ENCODE measurements at places on chromosomes 12 and 14. TPM values are rescaled to one million over a fixed set of nuclear protein-coding genes. Genes with fewer than 3 reads are reported as not detected.

DNA sequence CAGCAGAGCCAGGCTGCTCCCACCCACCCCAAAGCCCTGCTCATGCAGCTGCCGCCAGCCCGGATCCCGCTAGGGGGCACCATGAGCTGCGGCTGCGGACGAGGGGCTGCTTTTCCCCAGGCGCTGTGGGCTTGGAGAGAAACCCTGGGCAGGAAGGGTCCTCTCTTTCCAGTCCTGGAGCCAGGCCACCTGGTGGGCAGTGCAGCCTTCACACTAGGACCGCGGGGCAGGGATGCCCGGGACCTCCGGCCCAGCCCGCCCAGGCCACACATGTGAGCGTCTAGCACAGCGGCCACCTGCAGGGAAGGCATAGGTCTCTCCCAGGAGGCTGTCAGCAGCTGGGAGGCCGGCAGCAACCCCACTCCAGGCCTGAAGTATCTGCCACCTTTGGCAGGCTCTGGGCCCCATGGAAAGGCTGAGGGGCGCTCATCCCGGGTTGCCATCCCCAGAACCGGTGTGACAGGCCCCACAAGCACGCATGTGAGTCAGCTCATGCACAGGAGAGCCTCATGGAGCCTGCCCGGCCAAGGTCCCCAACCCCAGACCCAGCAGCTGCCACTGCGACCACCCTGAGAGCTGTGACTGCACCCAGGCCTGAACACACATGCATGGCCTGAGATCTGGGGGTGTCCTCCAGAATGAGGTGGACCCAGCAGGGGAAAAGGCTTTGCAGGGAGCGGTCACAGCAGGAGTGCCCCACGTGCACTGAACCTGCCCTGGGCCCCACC, 280.0 kb upstream of the RTL1 start:
- H3K36me3 ChIP-seq, result no peaks in the 10 kb centered on the region
- peaks cover 2% of the 10 kb centered on the region for H3K4me1 ChIP-seq
- H3K27me3 ChIP-seq, result peaks cover 3% of the 10 kb centered on the region
- no peak for DNase-seq
- H3K4me3 ChIP-seq, result no peak overlapping the region

The GLT8D2 gene
- not detected for total RNA-seq

GRCh38 chr14:87805315-87805723, 187.7 kb downstream of the GALC start:
- H3K27me3 ChIP-seq, result peaks cover 5% of the 10 kb centered on the region
- no peak overlapping the region for H3K4me3 ChIP-seq
- H3K27ac ChIP-seq, result no peak overlapping the region
- H3K36me3 ChIP-seq, result no peaks in the 10 kb centered on the region

DNA sequence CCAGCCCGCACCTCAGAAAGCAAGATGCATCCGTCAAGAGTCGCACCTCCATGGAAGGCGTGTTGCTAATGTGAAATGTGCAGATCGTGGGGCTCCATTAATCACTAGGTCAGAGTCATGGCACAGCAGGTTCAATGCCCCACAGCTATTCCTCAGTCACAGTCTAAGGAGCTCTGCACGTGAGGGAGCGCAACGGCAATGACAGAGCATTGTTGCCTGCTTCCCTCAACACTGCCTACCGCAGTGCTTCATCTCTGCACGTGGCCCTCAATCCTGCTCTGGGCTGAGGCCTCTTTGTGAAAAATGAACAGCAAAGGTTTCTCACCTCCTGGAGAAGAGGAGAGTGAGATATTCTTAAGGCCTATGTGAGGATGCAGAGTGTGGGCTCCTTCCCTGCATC, 995.2 kb upstream of the TMEM132C start:
- H3K4me3 ChIP-seq, result no peak overlapping the region
- no peaks in the 10 kb centered on the region for H3K36me3 ChIP-seq
- H3K27ac ChIP-seq, result no peak overlapping the region
- no peaks in the 10 kb centered on the region for H3K27me3 ChIP-seq
- H3K4me1 ChIP-seq, result no peaks in the 10 kb centered on the region

The VRTN gene
- total RNA-seq, result not detected

GRCh38 chr12:98516111-98516873, 902 bp downstream of the TMPO start:
- peaks cover 40% of the 10 kb centered on the region for H3K36me3 ChIP-seq
- H3K4me3 ChIP-seq, result peak overlapping the region; percentile 95

The MIA2 gene
- 23.2 TPM for total RNA-seq

DNA sequence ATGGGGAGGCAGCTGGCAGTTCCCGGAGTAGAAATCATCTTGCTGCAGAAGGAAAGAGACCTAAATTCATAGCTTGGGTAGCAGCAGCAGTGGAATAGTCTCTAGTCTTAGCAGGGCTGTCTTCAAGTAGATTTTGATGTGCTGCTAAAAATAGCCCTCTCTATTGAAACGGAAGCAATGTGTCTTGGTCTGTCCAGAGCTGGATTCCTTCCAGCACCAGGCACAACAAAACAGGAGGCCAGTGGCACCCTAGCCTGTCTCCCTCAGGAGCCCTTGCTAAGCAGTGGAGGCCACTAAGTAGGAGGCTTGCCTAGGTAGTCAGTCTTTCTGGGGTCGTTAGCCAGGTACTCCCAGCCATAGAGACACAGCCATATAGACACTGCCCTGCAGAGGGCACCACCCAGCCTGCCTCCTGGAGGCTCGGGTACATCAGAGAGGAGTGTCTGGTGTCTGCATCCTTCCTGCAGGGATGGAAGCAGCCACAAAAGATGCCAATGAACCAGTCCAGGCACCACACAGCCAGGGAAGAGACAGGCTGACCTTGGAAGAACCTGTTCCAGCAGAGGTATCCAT, 97.5 kb downstream of the CRACR2A start:
- H3K27me3 ChIP-seq, result no peaks in the 10 kb centered on the region
- H3K27ac ChIP-seq, result no peak overlapping the region
- H3K4me3 ChIP-seq, result no peak overlapping the region
- DNase-seq, result no peak
- peaks cover 11% of the 10 kb centered on the region for H3K36me3 ChIP-seq

The MANSC4 gene
- not detected for total RNA-seq

GRCh38 chr12:98221243-98221808, 294.1 kb upstream of the TMPO start:
- no peaks in the 10 kb centered on the region for H3K27me3 ChIP-seq
- H3K36me3 ChIP-seq, result no peaks in the 10 kb centered on the region
- H3K27ac ChIP-seq, result no peak overlapping the region
- H3K4me1 ChIP-seq, result no peaks in the 10 kb centered on the region

DNA sequence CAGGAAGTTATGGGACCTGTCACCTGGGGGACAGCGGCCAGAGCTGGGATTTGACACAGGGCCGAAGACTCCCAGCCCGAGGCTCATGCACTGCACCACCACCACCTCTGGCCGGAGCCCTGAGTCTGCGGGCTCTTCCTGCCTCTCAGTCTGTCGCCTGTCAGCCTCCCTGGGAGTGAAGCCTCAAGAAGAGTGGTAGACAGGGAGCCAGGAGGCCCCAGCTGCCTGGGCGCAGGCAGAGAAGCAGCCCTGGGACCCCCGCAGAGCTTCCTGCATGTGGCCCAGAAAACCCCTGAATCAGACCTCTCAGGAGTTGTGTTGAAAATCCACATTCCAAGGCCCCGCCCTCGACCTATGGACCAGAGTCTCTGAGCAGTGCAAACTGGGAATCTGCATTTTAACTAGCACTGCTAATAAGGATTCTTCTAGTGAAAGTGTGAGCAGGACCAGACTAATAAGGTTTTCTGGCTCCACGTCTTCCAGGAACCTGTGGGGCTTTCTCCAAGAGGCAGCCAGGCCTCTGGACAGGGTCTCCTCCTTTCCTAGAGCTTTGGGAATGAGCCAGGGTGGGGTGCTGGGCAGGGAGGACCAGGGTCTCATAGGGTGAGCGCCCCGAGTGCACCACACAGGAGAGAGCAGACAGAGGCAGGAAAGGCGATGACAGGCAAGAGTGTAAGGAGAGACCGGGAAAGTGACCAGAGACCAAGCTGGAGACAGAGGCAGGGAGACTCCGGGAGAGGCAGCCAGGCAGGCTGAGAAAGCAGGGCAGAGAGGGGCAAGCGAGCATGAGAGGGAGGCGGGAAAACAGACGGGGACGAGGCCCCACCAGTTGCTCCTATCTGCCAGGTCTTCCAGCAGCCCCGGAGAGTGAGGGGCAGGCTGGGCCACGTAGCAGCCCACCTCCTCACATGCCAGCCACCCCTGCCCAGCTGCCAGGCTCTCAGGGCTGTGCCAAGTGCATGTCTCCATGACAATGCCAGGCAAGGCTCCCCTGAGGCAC, 112.4 kb downstream of the BCL11B start:
- H3K27me3 ChIP-seq, result no peaks in the 10 kb centered on the region
- no peak for DNase-seq
- H3K27ac ChIP-seq, result no peak overlapping the region
- H3K4me3 ChIP-seq, result no peak overlapping the region
- peaks cover 17% of the 10 kb centered on the region for H3K4me1 ChIP-seq
- peaks cover 9% of the 10 kb centered on the region for H3K36me3 ChIP-seq

The ERP27 gene
- 10.1 TPM for total RNA-seq

DNA sequence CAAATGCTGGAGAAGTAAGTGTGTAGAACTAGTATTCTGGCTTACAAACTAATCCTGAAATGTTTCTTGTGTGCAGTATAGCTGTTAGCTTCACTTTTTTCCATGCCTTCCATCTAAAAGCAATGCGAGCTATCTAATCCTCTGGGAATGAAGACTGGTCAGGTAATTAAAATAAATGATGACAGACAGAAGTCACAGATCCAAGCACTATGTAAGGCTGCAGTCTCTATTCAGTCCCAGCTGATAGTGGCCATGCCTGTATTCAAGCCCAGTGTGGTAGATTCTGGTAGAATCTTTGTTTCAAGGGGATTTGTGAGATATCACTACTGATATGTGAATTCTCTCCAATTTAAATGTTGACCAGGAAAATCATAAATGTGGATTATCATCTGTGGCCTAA, 637.2 kb downstream of the TMTC2 start:
- H3K27me3 ChIP-seq, result no peaks in the 10 kb centered on the region
- H3K4me3 ChIP-seq, result no peak overlapping the region
- no peak overlapping the region for H3K27ac ChIP-seq
- H3K36me3 ChIP-seq, result no peaks in the 10 kb centered on the region
- no peak for DNase-seq
- H3K4me1 ChIP-seq, result no peaks in the 10 kb centered on the region

- peaks cover 4% of the 10 kb centered on the region for H3K4me1 ChIP-seq
- no peak for DNase-seq
- H3K36me3 ChIP-seq, result no peaks in the 10 kb centered on the region
- H3K4me3 ChIP-seq, result no peak overlapping the region
- peaks cover 6% of the 10 kb centered on the region for H3K27me3 ChIP-seq
- H3K27ac ChIP-seq, result no peak overlapping the region
These were observed 91.9 kb downstream of the SLC24A4 start for GRCh38 chr14:92414690-92415445.

DNA sequence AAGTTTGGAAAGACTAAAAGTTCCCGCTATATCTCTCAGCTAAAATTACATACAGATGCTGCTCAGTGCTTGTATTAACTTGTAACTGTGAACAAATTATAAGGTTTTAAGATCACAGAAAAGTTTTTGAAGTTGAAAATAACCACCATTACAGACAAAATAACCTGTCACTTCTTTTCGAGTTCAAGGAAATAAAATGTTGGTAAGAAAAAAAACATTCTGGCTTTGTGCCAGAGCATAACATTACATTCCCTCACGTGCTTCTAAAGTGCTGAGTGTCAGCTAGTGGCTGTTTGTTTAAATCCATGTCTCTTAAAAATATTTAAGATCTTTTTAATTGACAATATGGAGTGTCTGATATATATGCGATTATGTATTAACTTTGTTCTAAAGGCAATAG, 27.2 kb upstream of the ADAMTS20 start:
- H3K4me3 ChIP-seq, result no peak overlapping the region
- H3K27ac ChIP-seq, result no peak overlapping the region
- H3K4me1 ChIP-seq, result no peaks in the 10 kb centered on the region
- DNase-seq, result no peak

- no peak for DNase-seq
- H3K36me3 ChIP-seq, result no peaks in the 10 kb centered on the region
- H3K27me3 ChIP-seq, result peaks cover 3% of the 10 kb centered on the region
These were observed 26.3 kb upstream of the TCP11L2 start for GRCh38 chr12:106276032-106276740.

The MMP19 gene
- 1.7 TPM for total RNA-seq

The PMCH gene
- total RNA-seq, result not detected

DNA sequence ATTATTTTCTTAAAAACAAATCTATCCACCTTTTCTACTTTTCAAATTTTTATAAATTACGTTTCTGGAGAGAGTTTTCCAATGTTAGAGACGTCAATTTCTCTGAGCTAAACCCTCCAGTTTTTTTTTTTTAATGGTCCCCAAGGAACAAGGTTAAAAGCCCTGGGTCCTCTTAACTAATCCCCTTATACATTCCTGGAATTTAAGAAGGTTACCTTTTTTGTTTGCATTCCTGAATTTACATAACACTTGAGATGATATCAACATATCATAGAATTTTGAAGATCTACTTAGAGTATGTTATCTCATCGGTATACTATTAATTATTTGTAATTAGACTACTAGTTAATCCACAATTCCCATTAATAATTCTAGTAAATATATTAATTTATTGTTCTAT, 662.2 kb upstream of the LRFN5 start:
- H3K36me3 ChIP-seq, result no peaks in the 10 kb centered on the region
- no peaks in the 10 kb centered on the region for H3K27me3 ChIP-seq
- H3K4me1 ChIP-seq, result no peaks in the 10 kb centered on the region
- H3K27ac ChIP-seq, result no peak overlapping the region

DNA sequence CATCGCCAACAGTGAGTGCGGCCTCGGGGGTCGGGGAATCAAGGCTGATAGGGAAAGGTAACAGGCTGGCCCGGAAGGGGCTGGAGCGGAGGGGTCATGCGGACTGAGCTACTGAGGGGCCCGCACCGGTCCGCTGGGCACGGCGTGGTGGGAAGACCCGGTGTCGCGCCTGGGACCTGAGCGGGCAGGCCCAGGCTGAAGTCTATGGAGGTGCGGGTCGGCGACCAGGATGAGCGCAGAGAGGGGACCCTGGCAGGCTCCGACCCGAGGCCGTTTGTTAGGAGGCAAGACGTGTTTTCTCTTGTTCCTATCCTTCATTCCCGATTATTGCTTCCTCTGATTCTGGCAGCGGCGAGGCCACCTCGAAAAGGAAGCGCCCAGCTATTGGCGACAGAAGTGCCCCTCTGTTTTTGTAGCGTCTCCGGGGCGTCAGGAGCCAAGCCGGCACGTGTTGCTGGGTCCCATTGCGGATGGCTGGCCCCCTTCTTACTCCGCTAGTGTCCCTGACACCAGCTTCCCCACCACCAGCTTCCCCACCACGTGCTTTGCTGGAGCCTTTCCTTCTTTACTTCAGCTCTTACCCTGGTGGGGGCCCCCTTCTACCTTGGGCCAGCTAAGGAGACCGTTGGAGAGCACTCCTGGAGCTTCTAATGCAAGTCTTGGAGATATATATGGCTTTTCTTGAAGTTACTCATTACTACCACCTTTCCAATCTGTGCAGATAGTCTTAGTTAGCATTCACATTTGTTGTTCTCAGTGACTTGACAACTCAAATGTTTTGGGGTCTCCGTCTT, 653 bp downstream of the PA2G4 start:
- peaks cover 29% of the 10 kb centered on the region for H3K36me3 ChIP-seq
- peaks cover 46% of the 10 kb centered on the region for H3K4me1 ChIP-seq
- peak overlapping the region; percentile 90 for H3K4me3 ChIP-seq
- DNase-seq, result no peak
- H3K27ac ChIP-seq, result peak overlapping the region; percentile 95
- H3K27me3 ChIP-seq, result no peaks in the 10 kb centered on the region
